ENCODE measurements at places on chromosomes 1 and 21.
A peak's percentile ranks its signal among the peaks of the same experiment; 100 is the strongest.

DNA sequence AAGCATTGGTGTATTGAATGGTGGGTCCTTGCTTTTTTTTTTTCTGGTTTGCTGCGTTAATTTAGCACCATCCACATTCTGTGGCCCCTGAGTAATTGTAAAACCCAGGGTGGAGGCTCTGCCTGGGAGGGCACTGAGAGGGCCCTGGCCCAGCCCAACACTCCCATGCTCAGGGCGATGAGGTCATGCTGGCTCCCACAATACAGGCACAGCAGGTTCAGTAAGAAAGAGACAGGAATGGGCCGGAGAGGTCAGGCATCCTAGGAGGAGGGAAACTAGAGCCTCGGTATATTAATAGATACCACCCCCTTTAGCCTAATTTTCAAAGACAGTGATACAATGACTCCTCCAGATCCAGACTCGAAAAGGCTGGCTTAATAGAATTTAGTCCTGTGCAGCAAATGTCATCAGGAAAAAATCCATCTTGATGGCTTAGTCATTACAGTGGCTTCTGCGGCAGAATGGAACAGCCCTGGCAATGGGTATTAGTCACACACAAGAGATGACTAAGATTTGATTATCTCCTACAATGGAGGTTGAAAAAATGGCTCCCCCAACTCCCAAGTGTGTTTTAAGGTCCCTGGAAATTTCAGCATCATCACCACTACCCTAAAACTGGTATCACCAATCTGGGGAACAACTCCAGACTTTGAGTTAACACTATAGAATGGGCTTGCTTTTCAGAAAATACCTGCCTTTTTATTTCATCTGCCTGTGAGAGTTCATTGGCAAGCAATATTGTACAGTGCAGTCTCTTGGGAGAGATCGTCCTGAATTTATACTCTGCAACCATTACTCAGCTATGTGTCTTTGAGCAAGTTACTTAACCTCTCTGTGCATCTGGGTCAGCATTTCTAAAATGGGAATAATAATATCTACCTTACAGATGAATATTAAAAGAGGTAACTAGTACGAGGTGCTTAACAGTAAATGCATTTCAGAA, 43.9 kb upstream of the LYST start:
- no peak for DNase-seq

DNA sequence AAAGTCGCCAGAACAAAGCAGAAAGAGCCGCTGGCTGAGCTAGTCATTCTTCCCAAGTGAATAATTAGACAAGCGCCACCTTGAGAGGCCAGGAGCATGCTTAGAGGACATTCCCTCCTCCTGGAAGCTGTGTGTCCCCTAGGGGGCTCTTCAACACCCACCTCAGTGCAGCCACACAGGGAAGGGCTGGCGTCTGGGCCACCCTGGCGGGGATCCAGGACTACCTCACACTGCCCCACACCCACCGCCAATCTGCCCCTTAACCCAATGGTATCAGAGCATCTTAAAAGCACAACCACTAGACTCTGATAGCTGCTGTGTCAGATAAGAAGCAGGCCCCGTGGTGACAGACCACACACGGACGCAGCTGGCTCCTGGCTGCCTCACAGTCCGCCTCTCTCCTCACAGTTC, 24.9 kb downstream of the SETD4 start:
- no peak for DNase-seq

DNA sequence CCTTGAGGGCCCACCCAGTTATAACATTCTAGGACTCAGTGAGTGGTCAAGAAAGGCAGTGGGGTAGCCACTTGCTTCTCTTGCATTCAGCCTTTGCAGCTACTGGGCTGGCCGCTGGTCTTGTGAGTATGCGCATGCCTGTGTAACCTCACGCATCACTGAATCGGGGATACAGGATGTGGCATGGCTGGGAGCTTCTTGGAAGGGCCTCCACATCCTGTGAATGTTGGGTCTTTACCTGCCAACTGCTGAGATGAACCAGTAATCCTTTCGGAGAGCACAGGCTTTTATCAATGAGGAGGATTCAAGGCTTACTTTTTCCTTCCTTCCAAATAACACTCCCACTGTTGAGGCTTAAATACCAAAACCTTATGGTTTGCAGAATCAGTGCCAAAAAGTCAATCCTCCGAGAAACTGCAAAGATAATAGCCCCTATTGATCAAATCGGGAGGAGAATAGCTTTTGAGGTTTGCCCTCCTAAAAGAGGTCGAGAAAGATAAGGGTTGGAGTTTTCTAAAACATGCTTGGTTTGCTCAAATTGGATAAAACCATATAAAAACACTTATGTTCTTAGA, 198.9 kb upstream of the UBE2U start:
- DNase-seq, result no peak

DNA sequence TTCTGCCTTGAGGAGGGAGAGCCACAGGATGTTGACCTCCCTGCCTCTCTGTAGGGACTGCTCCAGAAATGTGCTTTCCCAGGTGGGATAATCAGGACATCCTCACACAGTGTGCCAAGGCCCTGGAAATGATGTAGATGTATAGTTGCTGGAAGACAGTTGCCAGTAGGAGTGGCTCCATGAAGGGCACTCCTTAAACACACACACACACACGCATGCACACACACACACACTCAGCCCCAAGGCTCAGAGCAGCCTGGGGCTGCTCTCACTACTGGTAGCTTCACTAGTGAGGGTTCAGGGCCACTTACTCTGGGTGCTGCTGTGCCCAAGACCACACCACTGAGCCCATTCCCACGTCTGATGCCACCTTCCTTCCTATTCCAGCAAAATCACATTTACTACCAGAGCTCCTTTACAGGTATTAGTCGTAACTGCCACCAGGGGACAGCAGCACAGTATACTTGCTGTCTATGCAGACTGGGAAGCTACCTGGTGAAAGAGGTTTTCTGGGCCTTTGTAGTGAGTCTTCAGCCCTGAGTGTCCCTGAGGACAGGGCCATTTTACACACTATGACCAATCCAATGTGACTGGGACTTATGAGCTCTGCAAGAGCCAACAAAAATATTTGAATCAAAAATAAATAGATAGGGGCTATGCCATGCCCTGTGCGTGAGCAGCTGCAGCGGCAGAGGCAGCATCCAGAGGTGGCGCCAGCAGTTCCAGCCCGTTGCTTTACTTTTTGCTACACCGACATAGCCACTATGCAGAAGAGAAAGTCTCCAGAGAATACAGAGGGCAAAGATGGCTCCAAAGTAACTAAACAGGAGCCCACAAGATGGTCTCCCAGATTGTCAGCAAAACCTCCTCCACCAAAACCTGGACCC, 15.0 kb downstream of the CRNN start:
- peak; percentile 8 for DNase-seq

DNA sequence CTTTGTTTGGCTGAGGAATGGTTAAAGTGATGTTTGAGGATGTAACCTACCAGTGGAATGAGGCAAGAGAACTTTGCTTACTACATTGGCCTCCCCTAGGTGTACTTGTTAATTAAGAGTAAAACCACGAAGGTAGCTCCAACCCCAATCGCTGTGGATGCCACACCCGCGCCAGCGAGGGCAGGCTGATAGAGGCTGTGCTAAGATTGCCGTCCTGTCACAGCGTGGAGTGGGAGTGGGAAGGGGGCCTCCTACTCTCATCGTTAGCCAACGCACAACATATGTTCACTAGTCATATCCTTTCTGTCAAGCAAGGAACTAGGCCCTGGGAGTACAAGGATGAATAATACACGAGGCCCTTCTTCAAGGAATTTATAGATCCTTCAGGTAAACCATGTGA, 99.6 kb downstream of the RUNX1 start:
- no peak for DNase-seq

GRCh38 chr1:39178541-39179431, 25.7 kb upstream of the MACF1 start:
- DNase-seq, result no peak

DNA sequence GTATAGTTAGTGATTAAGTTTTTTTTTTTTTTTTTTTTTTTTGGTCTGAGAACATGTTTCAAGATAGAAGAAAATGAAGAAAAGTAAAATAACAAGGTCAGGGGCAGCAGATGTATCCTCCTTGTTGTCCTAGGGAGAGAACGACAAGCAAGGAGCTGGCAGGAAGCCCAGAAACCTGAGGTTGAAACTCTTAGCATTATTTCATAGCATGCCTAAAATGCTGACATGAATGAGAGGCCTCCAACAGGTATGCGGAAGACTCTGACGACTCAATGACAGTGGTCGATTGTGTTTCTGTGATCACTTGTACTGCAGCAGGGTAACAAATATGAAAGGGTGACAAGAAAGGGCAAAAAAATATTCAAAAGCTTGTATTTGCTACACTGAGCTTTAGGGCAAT, 415.9 kb downstream of the PLA2G4A start:
- no peak for DNase-seq

- DNase-seq, result no peak
Observed at GRCh38 chr1:87144316-87144895, 184.3 kb upstream of the LMO4 start.

DNA sequence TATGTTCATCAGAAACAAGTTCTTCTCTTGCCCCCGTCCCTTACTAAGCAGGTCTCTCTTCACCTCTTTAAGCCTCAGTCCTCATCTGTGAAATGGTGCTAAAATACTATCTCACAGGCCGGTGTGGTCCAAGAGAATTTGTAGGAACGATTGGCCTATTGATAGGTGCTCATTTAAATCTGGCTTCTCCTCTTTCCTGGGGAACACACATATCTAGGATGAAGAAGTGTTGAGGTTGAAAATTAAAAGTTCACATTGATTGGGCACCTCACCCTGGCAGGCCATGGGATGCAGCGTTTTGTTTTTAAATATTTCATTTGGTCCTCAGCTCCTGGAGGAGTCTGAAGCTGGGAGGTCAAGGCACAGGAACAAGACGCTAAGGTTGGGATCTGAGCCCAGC, 8.9 kb upstream of the TAS1R2 start:
- no peak for DNase-seq

DNA sequence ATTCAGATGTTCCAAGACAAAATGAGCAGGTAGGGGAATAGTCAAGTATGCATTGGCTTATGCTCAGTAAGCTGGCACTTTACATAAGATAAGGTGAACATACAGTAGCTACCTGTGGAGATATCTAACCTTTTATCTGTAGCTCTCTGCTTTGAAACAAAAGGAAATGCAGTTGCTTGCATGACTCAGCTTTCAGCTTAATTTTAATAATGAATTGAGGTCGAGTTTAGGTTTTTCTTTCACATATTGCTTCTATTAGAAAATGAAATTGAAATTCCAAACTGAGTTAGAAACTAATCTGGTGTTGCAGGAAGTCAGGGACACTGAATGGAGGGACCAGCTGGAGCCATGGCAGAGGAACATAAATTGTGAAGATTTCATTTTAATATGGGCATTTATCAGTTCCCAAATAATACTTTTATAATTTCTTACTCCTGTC, 8.3 kb downstream of the FRRS1 start:
- no peak for DNase-seq

GRCh38 chr1:20370698-20371097, 80.0 kb downstream of the VWA5B1 start:
- DNase-seq, result no peak

GRCh38 chr1:212915245-212916091, 34.9 kb upstream of the VASH2 start:
- no peak for DNase-seq

GRCh38 chr1:100523038-100523652, 14.8 kb upstream of the GPR88 start:
- DNase-seq, result peak; percentile 44

GRCh38 chr1:189151361-189151760, 1326.3 kb downstream of the BRINP3 start:
- DNase-seq, result no peak

GRCh38 chr1:36560621-36561360, 78.1 kb upstream of the CSF3R start:
- no peak for DNase-seq

DNA sequence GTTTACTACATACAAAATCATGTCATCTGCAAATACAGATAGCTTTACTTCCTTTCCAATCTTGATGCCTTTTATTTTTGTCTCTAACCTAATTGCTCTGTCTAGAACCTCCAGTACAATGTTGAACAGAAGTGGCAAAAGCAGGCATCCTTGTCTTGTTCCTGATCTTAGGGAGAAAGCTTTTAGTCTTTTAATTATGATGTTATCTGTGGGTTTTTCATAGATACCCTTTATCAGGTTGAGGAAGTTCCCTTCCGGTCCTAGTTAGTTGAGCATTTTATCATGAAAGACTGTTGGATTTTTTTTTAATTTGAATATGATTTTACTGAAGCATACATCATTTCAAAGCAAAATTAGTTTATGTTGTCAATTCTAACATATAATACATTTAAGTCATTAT, 45.7 kb upstream of the DISC1 start:
- DNase-seq, result no peak

DNA sequence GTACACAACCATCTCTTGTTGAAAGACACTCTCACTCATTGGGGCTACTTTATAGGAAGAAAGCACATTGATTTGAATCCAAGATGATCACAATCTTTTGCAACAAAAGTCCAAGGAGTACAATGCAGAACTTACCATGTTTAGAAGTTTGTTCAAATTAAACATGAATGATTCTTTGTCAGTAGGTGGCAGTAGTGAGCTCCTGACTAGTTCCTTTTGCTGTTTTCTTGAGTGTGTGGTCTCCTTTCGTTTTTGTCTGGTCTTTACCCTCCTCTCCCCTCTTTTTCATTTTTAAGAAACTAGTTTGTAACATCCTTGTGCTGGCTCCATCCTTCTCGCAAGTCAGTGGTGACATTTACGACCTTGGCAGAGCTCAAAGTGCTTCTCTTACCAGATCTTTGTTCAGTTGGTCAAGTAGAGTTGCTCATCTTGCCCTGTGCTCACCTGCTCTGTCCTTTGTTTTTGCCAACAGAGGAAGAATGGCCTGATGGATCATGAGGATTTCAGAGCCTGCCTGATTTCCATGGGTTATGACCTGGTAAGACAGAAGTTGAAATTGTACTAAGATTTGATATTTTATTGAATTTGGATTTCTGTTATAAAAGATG, 35.7 kb upstream of the MTR start:
- peak; percentile 33 for DNase-seq

DNA sequence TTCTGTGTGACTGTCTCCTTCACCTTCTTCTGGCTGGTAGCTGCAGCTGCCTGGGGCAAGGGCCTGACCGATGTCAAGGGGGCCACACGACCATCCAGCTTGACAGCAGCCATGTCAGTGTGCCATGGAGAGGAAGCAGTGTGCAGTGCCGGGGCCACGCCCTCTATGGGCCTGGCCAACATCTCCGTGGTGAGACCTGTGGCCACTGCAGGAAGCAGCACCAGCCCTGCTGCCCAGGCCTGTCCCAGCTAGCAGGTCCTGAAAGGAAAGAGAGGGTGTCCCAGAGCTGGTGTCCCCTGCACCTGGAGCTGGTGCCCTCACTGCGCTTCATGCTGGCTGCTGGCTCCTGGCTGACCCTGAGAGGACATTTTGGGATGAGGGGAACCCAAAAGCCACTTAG, 5.9 kb upstream of the ATXN7L2 start:
- no peak for DNase-seq

GRCh38 chr21:33237486-33237885, 7.7 kb downstream of the IFNAR2 start:
- DNase-seq, result no peak

- no peak for DNase-seq
Observed at GRCh38 chr1:7594714-7595295, 176.3 kb upstream of the VAMP3 start.
